ENCODE measurements at places on chromosomes 2 and 18.
A peak's percentile ranks its signal among the peaks of the same experiment; 100 is the strongest.

DNA sequence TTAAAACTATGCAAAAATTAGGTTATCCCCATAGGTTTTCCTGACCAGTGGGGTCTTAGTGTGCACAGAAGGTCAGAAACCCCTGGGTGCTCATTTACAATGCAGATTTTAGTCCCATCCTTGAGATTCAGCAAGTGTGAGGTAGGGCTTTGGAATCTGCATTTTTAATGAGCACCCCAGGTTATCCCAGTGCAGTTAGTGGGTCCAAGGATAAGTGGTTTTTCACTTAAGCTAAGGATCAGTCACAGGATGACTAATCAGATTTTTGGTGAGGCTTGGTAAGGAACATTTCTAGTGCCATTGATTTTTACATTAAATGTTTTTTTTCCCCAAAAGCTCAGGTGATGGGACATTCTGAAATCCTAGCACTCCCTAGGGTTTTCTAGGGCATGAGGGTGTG, 50.7 kb upstream of the MGAT5 start:
- DNase-seq: no peak

DNA sequence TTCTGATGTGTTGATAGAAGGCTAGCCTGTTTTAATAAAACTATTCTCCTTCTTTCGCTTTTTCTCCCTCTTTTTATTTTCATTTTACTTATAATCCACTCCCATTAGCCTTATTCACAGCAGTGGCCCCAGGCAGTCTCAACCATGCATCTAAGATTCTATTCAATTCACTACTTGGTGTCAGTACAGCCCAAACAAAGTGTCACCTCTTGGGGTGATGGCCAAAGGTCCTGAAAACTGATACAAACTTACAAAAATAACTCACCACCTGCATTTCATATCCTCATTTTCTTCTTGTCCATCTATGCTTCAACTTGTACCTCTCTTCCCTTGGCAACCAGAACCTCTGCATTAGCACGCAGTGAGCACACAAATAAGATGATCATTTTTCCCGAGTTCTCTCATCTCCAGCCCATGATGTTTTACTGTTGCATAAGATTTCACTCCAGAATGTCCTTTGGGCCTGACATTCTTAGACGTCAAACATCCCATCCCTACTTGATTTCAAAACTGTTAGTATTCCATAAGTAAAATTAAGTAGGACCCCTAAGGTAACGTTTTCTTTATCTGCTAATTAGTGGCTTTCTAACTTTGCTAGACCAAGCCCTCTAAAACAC, 559.3 kb upstream of the TNP1 start:
- no peak for DNase-seq

- DNase-seq: peak; percentile 34
Observed at GRCh38 chr2:16614314-16614860, 51.2 kb downstream of the CYRIA start.

- DNase-seq: no peak
Observed at GRCh38 chr2:194096402-194096801, 1560.6 kb upstream of the SLC39A10 start.

- no peak for DNase-seq
Observed at GRCh38 chr2:157479081-157480027, 35.5 kb upstream of the CYTIP start.

- no peak for DNase-seq
Observed at GRCh38 chr18:48679236-48679635, 140.4 kb downstream of the CTIF start.

DNA sequence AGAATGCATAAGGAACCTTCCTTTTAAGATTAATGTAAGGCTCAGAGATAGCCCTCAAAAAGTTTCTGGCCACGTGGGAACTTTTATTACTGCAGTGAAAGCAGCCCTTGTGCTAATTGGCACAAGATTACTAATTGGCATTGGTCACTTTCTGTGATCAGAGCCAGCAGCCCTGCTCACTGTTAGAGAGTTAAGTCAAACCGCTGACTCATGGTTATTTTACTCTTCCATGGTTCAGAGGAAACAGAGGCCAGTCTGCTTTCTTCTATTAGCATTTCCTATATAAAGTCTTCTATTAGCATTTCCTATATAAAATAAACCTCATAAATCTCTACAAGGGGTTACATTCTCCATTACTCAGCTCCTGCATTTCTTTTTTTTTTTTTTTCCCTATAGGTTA, 1.5 kb upstream of the SLC35G4 start:
- DNase-seq: peak; percentile 39

DNA sequence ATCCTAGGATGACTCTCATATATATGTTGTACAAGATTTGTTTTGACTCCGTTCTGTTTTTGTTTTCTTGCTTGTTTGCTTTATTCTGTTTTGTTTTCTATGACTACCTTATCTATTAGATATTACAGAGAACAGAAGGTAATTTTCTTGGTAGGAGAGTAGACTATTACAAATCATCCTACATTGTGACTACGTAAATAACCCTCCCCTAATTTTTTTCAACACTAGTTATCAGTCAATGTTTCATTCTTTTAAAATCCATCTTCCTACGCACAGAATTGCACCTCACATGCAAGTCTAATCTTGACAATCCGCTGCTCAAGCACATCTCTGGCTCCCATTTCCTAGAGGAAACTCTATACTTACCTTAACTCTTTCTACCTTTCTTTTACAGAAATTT, 792.3 kb upstream of the PIK3C3 start:
- no peak for DNase-seq

- DNase-seq: peak; percentile 51
Observed at GRCh38 chr2:94874277-94874997, 3.2 kb downstream of the TEKT4 start.

GRCh38 chr2:219245899-219246230, 586 bp downstream of the STK16 start:
- DNase-seq: no peak

DNA sequence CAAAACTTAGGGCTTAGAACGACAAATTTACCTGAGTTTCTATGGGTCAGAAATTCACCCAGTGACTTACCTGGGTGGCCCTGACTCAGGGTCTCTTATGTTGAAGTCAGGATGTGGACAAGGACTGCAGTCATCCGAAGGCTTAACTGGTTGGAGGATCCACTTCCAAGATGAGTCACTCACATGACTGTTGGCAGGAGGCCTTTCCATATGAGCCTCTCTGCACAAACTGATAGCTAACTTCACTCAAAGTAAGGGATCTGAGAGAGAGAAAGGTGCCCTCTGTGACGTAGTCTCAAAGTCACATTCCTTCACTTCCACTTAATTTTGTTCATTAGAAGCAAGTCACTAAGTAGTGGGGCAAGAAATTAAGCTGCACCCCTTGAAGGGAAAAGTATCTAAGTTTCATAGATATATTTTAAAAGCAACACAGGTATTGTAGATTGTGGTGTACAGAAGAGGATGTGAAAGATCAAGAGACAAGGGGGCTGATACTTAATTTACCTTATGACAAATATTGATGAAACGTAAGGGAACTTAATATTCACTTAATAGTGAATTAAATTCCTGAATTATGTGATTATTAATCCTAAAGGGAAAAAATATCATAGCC, 48.4 kb downstream of the TANK start:
- DNase-seq: peak; percentile 27

- DNase-seq: no peak
Observed at GRCh38 chr2:83565626-83566025, 893.5 kb downstream of the SUCLG1 start.

DNA sequence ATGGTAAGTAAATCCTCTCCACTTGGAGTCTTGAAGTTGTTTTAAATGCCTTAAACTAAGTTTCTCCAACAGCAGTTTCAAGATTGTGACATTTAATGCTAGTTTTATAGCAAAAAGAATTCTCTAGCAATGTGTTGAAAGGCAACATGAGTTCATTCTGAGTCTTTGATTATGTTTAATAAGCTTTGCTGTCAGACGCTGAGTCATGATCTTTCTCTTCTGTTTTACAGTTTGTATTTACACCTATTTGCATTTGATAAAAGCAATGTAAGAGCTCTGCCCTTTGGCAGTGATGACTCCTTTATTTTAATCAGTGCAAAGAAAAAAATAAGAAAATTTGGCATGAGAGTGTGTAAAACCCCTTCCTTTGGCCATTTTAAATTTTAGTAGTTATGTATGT, 497.7 kb downstream of the STK39 start:
- DNase-seq: peak; percentile 12

Data from Caki2 (cell line).